Mesenteric fat pad (tissue), 1 donor: ENCODE measurements at places on chromosomes 6 and 20. TPM values are rescaled to one million over a fixed set of nuclear protein-coding genes. Genes with fewer than 3 reads are reported as not detected.

DNA sequence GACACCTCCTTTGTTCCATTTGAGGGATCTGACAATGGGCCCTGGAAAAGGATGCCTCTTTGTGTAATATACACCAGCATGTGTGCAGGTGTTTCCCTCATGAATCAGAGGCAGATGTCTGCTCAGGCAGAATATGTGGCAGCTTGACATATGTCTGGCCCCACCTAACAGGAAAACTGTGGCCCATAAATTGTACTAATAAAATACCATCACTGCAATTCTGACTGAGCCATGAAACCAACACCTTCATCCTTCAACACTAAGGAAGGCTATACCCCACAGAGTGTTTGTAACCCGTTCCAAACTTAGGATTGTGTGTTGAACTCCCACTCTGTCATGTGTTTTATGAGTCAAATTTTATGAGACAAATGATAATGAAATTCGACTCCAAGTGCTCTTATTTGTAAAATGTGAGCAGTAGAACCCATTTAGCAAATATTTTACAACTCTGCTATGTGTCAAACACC lies 22.7 kb downstream of the LAMA4 start:
- no peak for DNase-seq

The MCCD1 gene
- total RNA-seq: not detected

DNA sequence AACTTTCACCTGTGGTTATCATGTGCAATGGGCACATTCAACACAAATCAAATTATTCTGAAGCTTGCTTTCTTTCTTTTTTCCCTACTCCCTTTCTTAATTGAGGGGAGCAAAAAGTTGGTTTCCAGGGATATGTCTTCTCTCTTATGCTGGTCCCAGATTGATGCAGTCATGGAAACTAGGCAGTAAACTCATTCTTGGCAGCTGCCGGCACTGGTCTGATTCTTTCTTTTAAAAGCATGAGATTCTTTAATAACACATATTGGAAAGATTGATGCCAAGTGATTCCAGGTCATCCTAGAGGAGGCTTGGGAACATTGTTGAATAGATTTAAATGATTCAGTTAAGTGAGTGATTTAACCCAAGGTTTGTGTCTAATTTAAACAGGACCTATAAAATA lies 29.0 kb downstream of the PTPRA start:
- no peak for DNase-seq

DNA sequence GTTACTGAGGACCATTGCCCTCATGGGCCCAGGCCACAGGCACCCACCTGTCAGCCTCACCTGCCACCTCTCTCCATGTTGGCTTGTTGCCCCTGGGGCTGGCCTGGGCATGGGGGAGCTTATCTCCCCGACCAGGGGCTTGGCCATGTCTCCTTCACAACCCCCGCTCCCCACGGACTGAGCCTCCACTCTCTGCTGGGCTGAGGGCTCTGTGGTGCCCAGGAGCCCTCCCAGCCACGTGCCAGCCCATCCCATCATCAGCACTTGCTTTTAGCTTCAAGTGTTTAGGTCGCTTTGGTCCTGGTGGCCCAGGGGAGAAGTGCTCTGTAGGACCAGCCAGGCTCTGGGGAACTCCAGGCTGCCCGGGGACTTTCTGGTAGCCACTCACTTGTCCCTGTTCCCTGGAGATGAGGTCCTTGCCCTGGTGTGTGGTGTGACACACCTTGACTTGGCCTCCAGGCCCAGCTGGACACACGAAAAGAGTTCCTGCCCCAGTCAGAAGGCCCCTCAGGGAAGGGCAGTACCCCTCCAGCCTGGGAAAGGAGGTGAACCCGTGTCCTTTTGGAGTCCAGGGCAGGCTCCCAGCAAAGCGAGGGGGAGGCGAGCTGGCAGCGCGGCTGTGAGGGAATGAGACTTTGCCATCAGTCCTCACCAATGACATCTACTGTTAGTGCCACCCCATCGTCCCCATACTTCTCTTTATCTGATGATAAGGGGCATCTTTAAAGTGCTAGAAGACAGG lies 352.6 kb downstream of the ZFAND3 start:
- DNase-seq: no peak

DNA sequence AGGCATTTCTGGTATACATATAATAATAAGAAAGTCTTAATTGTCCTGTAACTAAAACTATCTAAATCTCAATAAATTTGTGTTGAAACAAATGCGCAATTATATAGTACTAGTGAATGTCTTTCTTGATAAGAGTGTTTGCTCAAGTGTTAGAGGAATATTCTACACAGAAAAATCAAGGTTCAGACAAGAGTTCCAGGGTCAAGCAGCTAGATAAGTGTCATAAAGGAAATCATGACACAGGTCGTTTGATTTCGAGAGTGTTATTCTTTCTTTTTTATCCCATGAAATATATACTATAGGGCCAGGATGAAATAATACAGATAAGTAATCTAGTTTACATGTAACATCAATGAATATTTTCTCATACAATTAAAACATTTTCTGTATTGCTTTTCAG lies 366.1 kb downstream of the UTRN start:
- no peak for DNase-seq

The SUMO4 gene
- 1.2 TPM for total RNA-seq

GRCh38 chr6:40077736-40078135 lies 143.5 kb upstream of the MOCS1 start:
- DNase-seq: no peak

- DNase-seq: no peak
Observed at GRCh38 chr6:163354085-163354484, 60.4 kb upstream of the QKI start.

- no peak for DNase-seq
Observed at GRCh38 chr6:113381959-113382358, 475.2 kb upstream of the MARCKS start.
